ENCODE measurements at places on chromosomes 1 and 21.
A peak's percentile ranks its signal among the peaks of the same experiment; 100 is the strongest.

DNA sequence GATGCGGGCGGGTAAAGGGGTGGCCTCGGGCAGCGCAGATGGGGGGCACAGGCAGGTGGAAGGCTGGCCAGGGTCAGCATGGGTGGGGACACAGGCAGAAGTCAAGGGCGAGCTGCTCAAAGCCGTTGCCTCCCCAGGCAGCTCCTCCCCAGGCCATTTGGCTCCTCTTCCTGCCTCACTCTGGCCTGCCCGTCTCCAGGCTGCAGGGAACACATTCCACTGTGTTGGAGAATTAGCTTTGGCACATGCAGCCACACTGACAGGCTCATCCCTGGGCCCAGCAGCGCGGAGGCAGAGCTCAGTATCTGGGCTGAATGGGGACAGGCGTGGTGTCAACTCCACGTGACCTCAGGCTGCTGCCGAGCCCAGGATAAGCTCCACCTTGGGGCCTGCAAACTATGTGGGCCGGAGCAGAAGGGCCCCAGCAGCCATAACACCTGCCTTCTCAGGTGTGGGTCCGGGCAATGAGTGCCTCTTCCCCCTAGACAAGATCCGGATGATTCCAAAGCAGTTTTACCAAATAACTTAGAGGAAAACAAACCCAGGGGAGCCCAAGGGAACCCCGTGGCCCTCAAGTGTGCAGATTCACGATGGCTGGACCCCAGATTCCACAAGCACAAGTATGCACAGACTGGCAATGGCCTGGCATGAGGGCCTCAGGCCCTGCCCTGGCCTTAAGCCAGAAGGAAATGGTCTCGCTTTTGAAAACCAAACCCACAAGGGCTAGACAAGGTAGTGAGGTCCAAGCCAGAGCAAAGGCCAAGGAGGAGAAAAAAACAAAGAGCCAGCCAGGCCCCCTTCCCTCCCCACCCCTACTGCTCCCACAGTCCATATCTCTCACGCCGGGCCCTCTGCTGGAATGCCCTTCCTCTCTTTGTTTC, 40.2 kb downstream of the HSPG2 start:
- no peak for DNase-seq

DNA sequence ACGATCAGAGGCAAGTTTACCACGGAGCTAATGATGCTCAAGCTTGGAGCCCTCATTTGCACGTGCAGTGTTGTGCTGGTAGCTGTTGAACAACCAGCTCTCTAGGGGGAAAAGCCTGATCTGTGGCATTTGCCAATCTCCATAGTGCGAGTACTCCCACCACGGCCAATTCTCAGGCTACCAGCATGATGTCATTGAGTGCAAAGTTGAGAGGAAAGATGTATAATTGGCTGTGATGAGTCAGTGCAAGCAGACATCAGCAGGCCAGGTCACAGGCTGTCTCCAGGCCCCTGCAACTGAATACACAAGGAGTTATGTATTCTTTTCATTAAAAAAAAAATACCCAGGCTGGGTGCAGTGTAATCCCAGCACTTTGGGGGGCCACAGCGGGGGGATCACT, 233.1 kb upstream of the VAMP3 start:
- DNase-seq, result no peak

DNA sequence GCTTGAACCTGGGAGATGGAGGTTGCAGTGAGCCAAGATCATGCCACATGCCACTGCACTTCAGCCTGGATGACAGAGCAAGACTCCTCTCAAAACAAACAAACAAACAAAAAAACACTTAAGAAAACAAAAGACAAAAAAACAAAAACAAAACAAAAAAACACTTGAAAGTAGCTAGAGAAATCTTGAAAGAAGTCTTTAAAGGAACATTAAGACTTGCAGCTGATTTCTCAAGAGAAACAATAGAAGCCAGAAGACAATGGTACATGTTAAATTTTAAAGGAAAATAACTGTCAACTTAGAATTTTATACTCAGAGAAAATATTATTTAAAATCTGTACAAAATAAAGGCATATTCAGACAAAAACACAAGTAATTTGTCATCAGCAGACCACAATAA, 71.3 kb downstream of the HLX start:
- no peak for DNase-seq

DNA sequence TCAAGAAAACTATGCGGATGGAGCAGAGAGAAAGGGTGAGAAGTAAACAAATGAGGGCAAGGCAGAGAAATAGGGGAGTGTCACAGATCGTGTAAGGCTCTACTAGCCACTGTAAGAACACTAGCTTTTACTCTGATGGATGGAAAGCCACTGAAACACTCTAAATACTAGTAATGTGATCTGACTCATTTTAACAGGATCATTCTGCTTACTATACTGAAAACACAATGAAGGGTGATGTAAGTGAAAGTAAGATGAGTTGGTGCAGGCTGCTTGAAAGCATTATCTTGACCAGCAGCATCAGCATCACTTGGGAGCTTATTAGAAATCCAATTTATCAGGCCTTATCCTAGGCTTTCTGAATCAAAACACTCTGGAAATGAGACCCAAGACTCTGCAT, 32.7 kb downstream of the TUT4 start:
- no peak for DNase-seq

- DNase-seq, result peak; percentile 81
Observed at GRCh38 chr1:161038523-161039153, at the start of gene TSTD1. Gene TSTD1 (minus strand): TSS chr1:161038964. CDS start chr1:161038889, 75 bp downstream.

DNA sequence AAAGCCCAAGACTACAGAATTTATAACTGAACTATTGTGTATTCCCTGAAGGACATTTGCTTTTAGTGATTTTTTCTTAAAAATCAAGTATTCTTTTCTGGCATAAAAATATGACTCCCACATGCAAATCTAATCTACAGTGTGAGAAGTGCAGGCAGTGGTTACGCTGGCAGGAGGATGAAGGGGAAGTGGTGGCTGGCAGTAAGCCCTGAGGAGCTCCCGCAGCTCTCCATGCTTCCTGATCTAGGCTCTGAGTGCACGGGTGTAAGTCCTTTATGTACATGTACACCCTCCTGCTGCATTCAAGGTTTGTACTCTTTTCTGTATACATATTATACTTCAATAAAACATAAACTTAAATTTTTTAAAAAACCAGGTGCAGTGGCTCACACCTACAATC, 67.5 kb upstream of the PRDX6 start:
- DNase-seq, result no peak

DNA sequence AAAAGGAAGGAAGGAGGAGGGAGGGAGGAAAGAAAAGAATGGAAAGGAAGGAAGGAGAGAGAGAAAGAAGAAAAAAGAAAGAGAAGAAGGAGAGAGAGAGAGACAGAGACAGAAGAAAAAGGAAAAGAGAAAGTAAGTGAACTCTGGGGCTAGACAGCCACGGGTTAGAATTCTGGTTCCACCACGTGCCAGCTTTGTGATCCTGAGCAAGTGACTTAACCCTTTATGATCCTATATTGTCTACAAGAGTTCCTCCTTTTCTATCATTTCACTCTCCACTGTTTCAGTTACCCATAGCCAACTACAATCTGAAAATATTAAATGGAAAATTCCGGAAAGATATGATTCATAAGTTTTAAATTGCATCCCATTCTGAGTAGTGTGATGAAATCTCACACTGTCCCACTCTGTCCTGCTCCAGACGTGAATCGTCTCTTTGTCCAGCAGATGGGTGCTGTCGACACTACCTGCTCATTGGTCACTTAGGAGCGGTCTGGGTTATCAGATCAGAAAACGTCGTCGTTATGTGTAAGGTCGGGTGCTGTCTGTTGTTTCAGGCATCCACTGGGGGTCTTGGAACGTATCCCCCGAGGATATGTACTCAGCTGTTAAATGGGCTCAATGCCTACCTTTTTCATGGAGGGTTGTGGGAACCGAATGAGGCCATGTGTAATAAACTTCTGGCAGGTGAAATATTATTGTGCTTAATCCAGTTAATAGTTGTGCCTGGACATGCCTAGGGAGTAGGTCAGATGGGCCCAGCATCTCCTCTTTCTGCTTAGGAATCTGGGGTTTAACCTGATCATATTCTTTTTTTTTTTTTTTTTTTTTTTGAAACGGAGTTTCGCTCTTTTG, 19.1 kb downstream of the TMEM51 start:
- DNase-seq, result no peak

- DNase-seq, result no peak
Observed at GRCh38 chr1:71252900-71253299, 172.1 kb upstream of the ZRANB2 start.

- no peak for DNase-seq
Observed at GRCh38 chr1:97634758-97635157, 286.1 kb downstream of the DPYD start.

- DNase-seq, result peak; percentile 32
Observed at GRCh38 chr1:244050835-244051444, at the start of gene ZBTB18. Gene ZBTB18 (plus strand): TSS chr1:244051283. CDS start chr1:244051432, 149 bp downstream.

DNA sequence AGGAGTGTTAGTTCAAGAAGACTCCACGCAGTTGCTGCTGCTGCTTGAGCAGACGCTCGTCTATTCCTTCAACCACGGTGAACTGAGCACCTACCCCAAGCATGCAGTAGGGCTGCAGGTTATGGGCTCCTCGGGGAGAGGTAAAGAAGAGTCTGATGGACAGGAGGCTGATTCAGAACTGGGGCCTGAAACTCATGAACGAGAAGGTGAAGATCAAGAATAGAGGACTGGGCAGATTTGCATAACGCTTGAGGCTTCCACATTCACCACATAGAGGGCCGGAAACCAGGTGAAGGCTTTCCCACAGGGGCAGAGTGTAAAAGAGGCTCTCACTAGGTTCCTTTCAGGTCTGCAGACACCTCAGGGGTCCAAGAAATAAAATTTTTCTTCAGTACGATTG, 9.1 kb downstream of the ABCA4 start:
- DNase-seq, result no peak

GRCh38 chr1:186985889-186986491, 157.2 kb downstream of the PLA2G4A start:
- peak; percentile 18 for DNase-seq

GRCh38 chr21:41369920-41370839, 8.4 kb downstream of the MX2 start:
- peak; percentile 69 for DNase-seq

- DNase-seq, result no peak
Observed at GRCh38 chr21:31901315-31901714, 28.5 kb downstream of the HUNK start.

DNA sequence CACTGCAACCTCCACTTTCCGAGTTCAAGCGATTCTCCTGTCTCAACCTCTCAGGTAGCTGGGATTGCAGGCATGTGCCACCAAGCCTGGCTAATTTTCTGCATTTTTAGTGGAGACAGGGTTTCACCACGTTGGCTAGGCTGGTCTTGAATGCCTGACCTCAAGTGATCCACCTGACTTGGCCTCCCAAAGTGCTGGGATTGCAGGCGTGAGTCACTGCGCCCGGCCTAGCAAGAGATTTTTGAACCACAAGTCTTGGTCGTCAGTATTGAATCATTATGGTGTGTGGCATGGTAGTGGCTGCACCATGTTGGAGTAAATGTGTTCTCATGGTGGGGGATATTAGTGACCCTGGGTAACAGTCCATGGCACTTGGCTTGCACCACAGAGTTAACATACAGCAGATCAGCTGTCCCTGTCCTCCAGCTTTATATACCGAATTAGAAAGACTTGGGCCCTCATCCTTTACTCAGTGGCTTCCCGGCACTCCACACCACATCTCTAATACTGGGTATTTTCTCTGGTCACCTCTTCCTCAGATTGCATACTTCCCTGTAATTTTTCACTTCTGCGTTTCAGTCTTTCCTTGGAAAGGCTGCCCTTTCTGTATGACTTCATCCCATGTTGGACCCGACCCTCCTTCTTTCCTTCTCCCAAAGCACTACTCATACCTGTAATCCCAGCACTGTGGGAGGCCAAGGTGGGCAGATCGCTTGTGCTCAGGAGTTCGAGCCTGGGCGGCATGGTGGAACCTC, 25.1 kb downstream of the AK4 start:
- DNase-seq, result no peak

DNA sequence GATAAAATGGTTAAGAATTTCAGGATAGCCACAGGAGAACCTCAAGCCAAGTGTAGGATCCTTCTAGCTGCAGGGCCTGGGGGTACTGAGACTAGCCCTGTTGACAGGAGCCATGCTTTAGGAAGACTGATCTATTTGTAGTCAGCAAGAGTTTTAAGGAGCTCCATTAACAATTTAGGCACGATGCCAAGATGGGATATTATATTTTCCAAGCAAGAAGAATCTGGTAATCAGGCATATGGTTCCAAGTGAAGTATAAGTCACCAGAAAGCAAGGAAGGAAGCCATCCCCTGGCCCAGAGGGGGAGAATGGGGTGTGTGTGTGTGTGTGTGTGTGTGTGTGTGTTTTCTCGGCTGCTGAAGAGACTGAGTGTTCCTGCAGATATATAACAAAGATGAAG, 7.0 kb downstream of the IFNAR2 start:
- DNase-seq, result no peak

DNA sequence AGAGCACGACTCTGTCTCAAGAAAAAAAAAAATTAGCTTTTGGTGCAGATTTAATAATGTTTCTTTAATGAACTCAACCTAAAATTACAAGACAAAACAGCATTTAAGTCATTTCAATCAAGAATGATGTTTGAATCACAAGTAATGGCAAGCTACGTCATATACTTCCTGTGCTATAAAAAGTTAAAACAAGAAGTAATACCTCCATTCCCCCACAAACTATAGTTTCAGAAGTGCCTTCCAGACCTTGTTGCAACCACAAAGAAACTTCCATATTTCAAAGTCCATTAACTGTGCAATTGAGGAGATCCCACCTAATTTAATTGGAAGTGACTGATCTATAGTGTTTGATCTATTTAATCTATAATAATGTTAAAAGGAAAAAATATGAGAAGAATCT, 15.1 kb downstream of the NRDC start:
- peak; percentile 13 for DNase-seq

GRCh38 chr1:61056196-61056572, 26.2 kb upstream of the NFIA start:
- DNase-seq, result no peak

- DNase-seq, result no peak
Observed at GRCh38 chr21:35249636-35250035, 200.5 kb upstream of the RUNX1 start.

DNA sequence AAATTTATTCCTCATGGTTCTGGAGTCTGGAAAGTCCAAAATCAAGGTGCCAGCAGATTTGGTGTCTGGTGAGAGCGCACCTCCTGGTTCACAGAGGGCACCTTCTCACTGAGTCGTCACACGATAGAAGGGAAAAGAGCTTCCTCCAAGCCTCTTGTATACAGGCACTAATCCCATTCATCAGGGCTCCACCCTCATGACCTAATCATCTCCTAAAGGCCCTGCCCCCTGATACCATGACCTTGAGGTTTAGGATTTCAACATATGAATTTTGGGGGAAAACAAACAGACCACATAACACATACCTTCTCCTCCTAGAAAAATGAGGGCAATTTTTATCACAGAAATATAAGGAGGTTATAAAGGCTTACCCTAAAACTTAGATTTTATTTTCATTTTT, 88.0 kb upstream of the NFIA start:
- DNase-seq, result no peak

DNA sequence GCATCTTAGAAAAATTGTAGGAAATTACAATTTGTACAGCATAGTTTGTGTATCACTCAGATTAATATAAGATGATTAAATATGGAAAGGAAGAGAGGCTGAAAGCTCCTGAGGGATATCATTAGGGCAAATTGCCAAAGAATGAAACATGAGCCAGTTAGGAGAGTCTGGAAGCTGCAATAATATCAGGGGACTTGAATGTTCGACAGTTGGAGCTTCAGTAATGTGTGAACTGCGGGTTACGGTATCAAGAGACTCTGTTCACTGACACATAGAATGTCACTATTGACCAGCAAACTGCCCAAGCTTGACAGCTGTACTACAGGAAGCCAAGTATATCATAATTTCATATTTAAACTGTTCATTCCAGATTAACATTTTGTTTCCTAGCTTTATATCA, 157.2 kb downstream of the DENND1B start:
- DNase-seq, result no peak
